ENCODE measurements at places on chromosomes 1 and 21.

- DNase-seq, result no peak
Measured at GRCh38 chr21:33206771-33207281, 22.9 kb upstream of the IFNAR2 start.

DNA sequence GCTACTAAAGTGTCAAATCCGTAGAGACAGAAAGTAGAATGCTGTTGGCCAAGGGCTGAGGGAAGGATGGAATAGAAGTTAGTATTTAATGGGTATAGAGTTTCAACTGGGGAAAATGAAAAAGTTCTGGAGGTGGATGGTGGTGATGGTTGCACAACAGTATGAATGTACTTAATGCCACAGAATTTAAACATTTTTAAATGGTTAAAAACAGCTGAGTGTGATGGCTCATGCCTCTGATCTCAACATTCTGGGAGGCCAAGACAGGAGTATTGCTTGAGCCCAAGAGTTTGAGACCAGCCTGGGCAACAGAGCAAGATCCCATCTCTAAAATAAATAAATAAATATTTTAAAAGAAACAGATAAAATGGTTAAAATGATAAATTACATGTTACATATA lies 44.5 kb downstream of the PIK3R3 start:
- DNase-seq, result no peak

GRCh38 chr1:98104289-98104688 lies 183.5 kb upstream of the DPYD start:
- DNase-seq, result no peak

- no peak for DNase-seq
Measured at GRCh38 chr1:194280463-194280862, 1094.0 kb upstream of the B3GALT2 start.

DNA sequence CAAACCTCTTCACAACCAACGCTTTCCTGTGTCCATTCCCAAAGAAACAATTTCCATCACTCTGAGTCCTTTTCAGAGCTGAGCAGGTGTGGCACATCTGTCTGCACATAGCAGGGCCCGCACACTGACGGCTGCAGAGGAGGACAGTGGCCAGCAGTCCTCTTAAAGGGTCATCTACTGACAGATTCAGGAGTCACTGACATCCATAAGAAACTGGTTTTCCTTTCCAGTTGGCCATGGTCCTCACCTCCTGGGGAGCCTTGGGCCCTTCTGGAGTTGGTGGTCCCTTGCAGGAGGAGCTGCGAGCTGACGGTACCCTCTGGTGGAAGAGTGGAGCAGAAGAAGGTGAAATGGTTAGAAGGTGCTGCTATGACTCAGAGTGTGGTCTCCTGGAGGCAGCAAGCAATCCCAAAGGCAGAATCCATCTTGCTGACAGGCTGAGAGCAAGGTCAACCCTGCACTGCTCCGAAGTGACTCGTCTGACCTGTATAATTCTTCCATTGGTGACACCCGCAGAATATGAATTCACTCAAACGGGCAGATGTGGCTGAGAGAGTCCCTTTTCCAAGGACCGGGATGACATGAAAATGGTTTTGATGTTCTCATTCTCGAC lies 278.5 kb upstream of the C1orf174 start:
- no peak for DNase-seq

DNA sequence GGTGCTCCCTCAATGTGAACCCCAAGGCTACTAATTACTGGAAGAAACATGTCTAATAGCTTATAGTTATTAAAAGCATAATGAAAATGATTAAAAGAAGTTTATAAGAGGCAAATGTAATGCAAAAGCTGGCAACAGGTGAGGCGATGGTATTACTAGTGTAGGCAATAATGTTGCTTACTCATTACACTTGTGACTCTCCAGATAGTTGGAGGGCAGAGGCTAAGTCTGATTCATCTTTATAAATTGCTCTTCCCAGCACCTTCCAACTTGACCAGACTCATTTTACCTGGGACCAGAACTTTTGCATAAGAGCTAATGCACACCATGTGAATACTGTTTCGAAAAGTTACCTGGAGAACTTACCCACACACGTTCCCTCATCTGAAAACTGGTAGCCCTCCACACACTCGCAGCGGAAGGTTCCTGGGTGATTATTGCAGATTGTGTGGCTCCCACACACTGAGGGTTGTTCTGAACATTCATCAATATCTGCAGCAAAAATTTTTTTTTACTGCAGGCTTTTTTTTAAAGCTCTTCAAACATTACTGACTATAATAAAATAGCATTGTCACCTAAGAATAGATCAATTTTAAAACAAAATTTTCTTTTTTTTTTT lies 48.0 kb downstream of the NID1 start:
- DNase-seq, result no peak

GRCh38 chr1:67710417-67710816 lies 25.4 kb downstream of the GADD45A start:
- DNase-seq, result peak; percentile 73

- DNase-seq, result no peak
Measured at GRCh38 chr1:116273042-116273783, 99.8 kb upstream of the ATP1A1 start.

DNA sequence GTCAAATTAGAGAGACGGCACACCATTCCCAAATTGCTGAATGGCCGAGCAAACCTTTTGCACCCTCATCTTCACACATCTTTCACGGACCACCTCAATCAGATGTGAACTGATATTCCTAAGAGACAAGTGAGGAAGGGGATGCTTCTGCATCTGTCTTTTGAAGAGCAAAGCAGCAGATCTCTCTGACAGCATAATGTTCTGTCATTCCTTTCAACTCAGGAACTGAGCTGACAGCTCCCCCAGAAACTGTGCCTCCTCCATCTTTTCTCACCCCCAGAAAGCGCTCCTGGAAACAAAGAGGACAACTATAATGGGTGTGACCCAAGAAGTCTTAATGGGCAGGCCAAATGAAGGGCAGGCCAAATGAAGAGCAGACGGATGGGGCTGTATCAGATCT lies 256.4 kb downstream of the C1orf94 start:
- no peak for DNase-seq

DNA sequence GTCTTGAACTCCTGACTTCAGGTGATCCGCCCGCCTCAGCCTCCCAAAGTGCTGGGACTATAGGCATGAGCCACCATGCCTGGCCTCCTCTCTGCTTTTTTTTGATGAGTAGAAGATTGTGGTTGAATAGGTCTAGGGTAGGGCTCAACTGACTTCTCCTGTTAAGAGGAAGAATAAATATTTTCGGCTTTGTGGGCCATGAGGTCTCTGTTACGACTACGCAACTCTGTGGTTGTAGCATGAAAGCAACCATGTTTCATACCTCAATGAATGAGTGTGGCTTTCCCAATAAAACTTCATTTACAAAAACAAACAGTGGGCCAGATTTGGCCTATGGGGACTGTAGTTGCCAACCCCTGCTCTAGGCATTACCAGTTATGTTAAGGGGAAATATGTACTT lies 67.8 kb downstream of the NID1 start:
- no peak for DNase-seq

Measured in tibial artery (tissue), 4 donors.